ENCODE measurements at places on chromosomes 6 and 20. TPM values are rescaled to one million over a fixed set of nuclear protein-coding genes. Genes with fewer than 3 reads are reported as not detected.

Gene BPI
- total RNA-seq = not detected

Gene FAM229B
- total RNA-seq = 1.9 TPM

Gene TRIM26
- 86.4 TPM for total RNA-seq

Gene GPX5
- not detected for total RNA-seq

Gene KCNB1
- total RNA-seq = not detected

Gene ASCC3
- total RNA-seq = 66.1 TPM

Gene RNF39
- total RNA-seq = not detected

GRCh38 chr20:9912858-9913434 lies 74.1 kb upstream of the PAK5 start:
- no peak overlapping the region for H3K27ac ChIP-seq
- DNase-seq = peak; percentile 44
- H3K4me3 ChIP-seq = no peak overlapping the region
- H3K27me3 ChIP-seq = peaks cover 6% of the 10 kb centered on the region
- H3K36me3 ChIP-seq = no peaks in the 10 kb centered on the region
- H3K4me1 ChIP-seq = peaks cover 6% of the 10 kb centered on the region

DNA sequence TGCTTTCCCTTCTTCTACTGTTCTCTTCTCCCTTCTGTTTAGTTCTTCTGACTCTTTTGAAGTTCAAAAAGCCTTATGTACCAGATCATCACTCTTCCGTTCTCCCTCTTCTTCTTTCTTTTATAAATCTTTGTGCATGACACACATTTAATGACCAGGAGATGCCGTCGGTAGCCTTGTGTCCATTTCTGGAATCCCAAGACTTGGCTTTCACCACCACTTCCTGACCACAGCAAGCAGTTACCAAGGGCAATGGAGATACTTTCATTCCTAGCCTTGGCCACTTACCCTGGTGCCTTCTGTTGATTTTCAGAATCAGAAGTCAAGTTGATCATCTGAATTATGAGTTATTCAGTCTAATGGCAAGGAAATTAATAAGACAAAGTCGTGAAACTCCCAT lies 268.5 kb upstream of the QKI start:
- no peak for DNase-seq
- no peaks in the 10 kb centered on the region for H3K4me1 ChIP-seq
- no peak overlapping the region for H3K4me3 ChIP-seq
- no peaks in the 10 kb centered on the region for H3K36me3 ChIP-seq

DNA sequence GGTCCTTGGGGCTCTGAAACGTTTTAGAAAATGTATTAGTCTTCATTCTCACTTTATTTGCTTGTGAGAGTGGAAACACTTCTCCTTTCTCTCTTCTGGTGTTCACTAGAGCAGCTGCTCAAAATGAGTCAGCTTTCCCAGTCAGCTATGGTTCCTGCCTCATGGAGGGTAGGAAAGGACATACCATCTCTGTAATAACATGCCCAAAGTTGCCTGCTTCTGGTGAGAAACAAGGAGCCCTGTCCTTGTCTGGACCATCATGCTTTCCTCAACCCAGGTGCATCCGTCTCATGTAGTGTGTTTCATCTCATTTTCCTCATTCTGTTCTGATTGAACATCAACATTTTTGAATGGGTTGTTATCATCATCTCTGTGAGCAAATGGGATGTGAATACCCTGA lies 17.1 kb upstream of the TINAG start:
- no peaks in the 10 kb centered on the region for H3K36me3 ChIP-seq
- no peak for DNase-seq
- no peaks in the 10 kb centered on the region for H3K4me1 ChIP-seq
- H3K27me3 ChIP-seq = no peaks in the 10 kb centered on the region
- H3K27ac ChIP-seq = no peak overlapping the region

- DNase-seq = peak; percentile 46
- peak overlapping the region; percentile 73 for H3K27ac ChIP-seq
- H3K27me3 ChIP-seq = peaks cover 7% of the 10 kb centered on the region
- peaks cover 49% of the 10 kb centered on the region for H3K36me3 ChIP-seq
These were observed 1.6 kb downstream of the SRSF6 start for GRCh38 chr20:43459022-43459942.

DNA sequence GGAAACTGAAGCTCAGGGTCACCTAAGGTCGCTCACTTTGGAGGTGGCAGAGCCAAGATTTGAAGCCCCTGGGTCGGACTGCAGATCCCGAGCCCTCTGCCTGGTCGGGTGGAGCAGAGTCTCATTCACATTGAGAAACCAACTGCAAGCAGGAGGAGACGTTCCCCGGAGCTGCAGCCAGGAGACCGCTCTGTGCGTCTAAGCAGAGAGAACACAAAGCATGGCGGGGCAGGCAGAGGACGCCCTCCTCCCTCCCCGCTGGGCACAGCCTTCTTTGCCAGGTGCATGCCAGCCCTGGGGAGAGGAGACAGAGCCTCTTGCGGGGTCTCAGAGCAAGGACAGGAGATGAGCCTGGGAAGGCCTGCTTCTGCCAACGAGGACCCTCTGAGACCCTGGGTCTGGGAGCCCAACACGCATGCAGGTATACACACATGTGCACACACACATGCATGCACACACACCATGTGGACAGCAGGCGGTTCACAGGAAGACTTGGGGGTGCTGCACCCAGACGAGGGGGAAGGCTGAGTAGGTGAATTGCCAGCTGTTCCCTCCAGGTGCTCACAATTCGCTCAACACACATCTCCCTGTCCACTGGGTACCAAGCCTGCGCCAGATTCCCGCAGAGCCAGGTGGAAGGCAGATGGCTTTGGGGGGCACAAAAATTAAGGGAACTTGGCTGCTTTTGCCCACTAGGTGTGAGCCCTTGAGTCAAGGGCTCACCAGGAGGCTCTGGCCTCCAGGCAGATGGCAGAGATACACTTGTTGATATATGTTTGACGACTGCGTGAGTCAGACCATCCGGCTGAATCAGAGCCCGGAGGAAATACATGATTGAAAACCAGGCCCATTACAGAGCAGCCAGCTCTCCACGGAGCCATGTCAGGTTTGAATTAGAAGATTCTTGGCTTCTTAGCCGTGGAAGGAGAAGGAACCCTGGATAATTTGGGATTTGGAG lies 5.5 kb upstream of the NTSR1 start:
- DNase-seq = peak; percentile 29
- peaks cover 23% of the 10 kb centered on the region for H3K27me3 ChIP-seq
- H3K4me3 ChIP-seq = no peak overlapping the region

DNA sequence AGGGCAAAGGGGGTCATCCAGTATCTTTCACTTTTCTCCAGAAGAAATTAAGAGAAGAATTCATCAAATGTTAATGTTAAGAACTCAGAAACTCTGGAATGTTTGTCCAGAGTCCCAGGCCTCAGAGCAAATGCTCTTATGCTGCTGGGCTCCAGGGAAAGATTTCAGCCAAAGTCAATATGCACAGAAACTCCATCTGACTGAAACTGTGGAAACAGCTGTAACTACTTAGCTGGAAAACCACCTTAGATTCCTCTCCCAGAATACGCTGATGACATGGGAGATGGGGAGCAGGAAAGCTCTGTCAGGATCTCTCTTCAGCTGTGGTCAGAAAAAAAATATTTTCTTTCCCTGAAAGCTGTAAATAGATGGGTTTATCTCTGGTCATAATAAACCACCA lies 559.6 kb downstream of the RFPL4B start:
- no peak overlapping the region for H3K27ac ChIP-seq
- no peaks in the 10 kb centered on the region for H3K36me3 ChIP-seq
- no peak overlapping the region for H3K4me3 ChIP-seq
- H3K27me3 ChIP-seq = no peaks in the 10 kb centered on the region
- no peaks in the 10 kb centered on the region for H3K4me1 ChIP-seq

DNA sequence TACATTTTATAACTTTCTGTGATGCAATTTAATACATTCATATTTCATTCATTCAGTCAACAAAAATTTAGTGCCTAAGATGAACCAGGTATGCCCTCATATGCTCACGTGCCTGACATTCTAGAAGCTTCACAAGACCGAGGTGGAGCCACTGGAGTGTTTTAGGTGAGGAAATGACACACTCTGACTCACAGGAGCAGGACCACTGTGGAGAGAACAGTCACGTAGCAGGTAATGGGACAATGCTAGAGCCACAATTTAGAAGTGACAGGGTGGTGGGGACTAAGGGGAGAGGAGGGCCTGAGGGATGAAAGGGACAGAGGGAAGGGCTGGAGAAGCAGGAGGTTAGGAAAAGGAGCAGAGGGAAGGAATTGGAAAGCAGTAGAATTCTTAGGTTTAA lies 17.6 kb upstream of the HLA-A start:
- peak overlapping the region; percentile 79 for H3K27ac ChIP-seq
- H3K4me1 ChIP-seq = peaks cover 33% of the 10 kb centered on the region
- H3K4me3 ChIP-seq = peak overlapping the region; percentile 61
- peak; percentile 45 for DNase-seq
- H3K36me3 ChIP-seq = peaks cover 8% of the 10 kb centered on the region

GRCh38 chr20:10747019-10747418 lies 73.2 kb upstream of the JAG1 start:
- no peak overlapping the region for H3K4me3 ChIP-seq
- no peaks in the 10 kb centered on the region for H3K36me3 ChIP-seq
- DNase-seq = no peak
- no peaks in the 10 kb centered on the region for H3K4me1 ChIP-seq
- H3K27me3 ChIP-seq = peaks cover 2% of the 10 kb centered on the region

- H3K4me3 ChIP-seq = peak overlapping the region; percentile 87
- no peak for DNase-seq
- H3K4me1 ChIP-seq = peaks cover 47% of the 10 kb centered on the region
- peak overlapping the region; percentile 98 for H3K27ac ChIP-seq
These were observed 11.0 kb upstream of the ELOVL5 start for GRCh38 chr6:53359843-53360092.

- DNase-seq = no peak
- no peaks in the 10 kb centered on the region for H3K36me3 ChIP-seq
- no peak overlapping the region for H3K4me3 ChIP-seq
- H3K4me1 ChIP-seq = no peaks in the 10 kb centered on the region
These were observed 21.1 kb downstream of the PCK1 start for GRCh38 chr20:57582029-57582378.

GRCh38 chr6:36550473-36551000 lies 3.3 kb upstream of the STK38 start:
- H3K27me3 ChIP-seq = no peaks in the 10 kb centered on the region
- no peak for DNase-seq
- H3K4me3 ChIP-seq = no peak overlapping the region
- peaks cover 21% of the 10 kb centered on the region for H3K4me1 ChIP-seq
- no peak overlapping the region for H3K27ac ChIP-seq
- H3K36me3 ChIP-seq = peaks cover 9% of the 10 kb centered on the region

DNA sequence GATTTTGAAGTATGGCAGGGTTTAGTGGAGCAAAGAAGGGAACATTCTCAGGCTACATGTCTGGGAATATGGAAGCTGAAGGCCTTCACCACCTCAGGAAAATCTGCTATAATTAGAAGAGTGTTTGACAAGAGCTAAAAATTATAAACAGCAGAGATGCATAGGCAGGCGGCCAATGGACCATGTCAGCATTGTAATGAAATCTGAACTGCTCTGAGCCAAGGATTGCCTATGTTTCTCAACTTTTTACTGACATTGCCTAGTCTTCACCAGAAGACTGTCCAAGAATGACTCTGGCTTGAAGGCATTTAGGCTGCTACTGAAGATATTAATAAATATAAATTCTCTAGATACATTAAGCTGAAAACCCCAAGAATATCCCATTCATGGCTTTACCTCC lies 84.1 kb downstream of the C6orf52 start:
- peaks cover under 1% of the 10 kb centered on the region for H3K36me3 ChIP-seq
- peaks cover under 1% of the 10 kb centered on the region for H3K4me1 ChIP-seq
- H3K27ac ChIP-seq = no peak overlapping the region

GRCh38 chr20:52830598-52830997 lies 141.6 kb upstream of the TSHZ2 start:
- H3K4me3 ChIP-seq = no peak overlapping the region
- DNase-seq = no peak
- no peaks in the 10 kb centered on the region for H3K4me1 ChIP-seq
- no peaks in the 10 kb centered on the region for H3K36me3 ChIP-seq
- no peak overlapping the region for H3K27ac ChIP-seq

GRCh38 chr20:54078296-54078984 lies 8.0 kb upstream of the BCAS1 start:
- H3K36me3 ChIP-seq = peaks cover 13% of the 10 kb centered on the region
- no peaks in the 10 kb centered on the region for H3K27me3 ChIP-seq
- peak overlapping the region; percentile 69 for H3K4me3 ChIP-seq

GRCh38 chr20:36802326-36803222 lies 29.0 kb upstream of the DSN1 start:
- DNase-seq = no peak
- H3K36me3 ChIP-seq = peaks cover 2% of the 10 kb centered on the region
- no peaks in the 10 kb centered on the region for H3K4me1 ChIP-seq
- H3K27ac ChIP-seq = no peak overlapping the region

DNA sequence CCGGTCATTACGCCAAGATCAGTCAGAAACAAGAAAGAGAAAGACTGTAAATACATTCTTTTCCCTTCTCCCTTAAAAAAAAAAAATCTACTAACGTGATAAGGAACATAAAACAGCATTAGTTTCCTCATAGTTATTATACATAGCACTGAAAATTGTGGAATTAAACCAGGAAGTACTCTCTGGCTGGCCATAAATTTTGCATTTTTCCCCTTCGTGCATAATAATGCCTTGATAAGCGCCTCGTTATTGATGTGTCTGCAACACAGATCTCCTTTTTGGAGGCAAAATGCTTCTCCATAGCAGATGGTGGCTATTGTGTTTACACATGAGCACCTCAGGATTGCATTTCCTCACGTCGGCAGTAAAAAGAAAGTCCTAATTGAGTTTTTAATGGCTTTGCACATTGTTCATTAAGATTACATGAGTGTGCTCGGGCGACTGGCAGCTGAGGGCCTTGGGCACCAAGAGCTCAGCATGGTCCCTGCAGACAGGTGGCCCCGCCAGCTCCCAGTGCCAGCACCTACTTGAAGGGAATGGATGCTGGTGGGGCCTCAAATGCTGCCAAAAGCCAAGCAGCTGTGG lies 394.5 kb downstream of the PTPRT start:
- H3K27ac ChIP-seq = no peak overlapping the region
- H3K27me3 ChIP-seq = no peaks in the 10 kb centered on the region
- no peaks in the 10 kb centered on the region for H3K4me1 ChIP-seq
- H3K4me3 ChIP-seq = no peak overlapping the region
- no peak for DNase-seq
- no peaks in the 10 kb centered on the region for H3K36me3 ChIP-seq

DNA sequence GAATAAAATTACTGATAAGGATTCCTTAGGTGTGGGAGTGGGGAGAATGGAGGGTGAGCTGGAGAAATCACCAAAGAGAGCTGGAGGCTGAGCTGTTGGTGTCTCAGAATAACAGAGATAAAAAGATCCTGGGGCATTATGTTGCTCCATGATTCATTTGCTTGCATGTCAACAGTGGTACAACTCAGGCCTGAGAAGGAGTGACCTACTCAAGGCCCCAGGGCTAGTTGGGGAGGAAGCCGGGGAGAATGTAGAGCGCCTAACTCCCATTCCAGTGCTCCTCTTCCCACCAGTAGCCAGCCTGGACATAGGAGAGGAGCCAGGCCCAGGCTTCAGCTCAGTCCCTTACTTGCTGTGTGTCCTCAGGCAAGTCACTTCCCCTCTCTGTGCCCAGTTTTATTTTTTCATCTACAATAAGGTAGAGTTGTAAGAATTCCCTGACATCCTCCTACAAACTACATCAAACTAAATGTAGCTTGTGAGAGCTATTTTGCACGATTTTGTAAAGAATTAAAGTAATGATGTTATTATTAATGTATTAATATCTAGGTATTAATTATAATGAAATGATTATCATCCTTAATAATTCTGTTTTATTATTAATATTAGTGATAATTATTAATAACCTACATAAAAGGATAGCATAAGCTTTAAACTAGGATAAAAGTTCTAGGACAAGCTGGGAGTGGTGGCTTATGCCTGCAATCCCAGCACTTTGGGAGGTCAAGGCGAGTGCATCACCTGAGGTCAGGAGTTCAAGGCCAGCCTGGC lies 250.9 kb upstream of the SULF2 start:
- H3K27me3 ChIP-seq = no peaks in the 10 kb centered on the region
- H3K4me3 ChIP-seq = no peak overlapping the region
- no peaks in the 10 kb centered on the region for H3K36me3 ChIP-seq
- no peak for DNase-seq
- H3K27ac ChIP-seq = no peak overlapping the region
- H3K4me1 ChIP-seq = no peaks in the 10 kb centered on the region
